ENCODE measurements at places on chromosomes 2 and 18.

DNA sequence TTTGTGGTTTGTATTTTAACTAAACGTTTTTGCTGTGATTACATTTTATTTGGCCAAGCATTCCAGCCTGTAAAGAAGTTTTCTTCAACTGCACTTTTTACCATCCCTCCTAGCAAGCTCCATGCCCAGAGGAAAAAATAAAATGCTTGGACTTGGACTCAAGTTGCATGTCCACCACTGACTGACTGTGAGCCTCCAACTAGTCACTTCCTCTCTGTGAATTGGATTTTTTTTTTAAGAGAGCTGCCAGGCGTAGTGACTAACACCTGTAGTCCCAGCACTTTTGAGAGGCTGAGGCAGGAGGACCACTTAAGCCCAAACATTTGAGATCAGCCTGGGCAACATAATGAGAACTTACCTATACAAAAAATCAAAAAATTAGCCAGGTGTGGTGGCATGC lies 1185.2 kb upstream of the PIK3C3 start:
- no peak for DNase-seq

DNA sequence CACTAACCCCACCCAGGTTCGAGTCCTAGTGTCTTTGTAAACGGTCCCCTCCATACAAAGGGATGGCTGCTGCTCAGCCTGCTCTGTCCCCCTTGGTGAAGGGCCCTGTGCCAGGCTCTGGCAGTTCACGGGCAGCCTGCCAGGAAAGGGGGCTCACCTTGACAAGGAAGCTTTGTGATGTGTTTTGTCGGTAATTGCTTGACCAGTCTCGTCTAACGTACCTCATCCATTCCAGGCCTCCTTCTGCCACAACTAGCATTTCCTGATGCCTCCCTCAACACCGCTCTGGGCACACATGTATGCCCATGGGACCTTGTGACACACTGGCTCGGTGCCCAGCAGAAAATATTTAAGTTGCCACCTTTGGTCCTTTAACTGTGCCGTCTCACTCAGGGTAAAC lies 171.9 kb downstream of the KLHL29 start:
- DNase-seq: no peak

- DNase-seq: no peak
Measured at GRCh38 chr2:16640867-16641266, 24.8 kb downstream of the CYRIA start.

GRCh38 chr2:163417596-163418337 lies 318.0 kb downstream of the FIGN start:
- DNase-seq: no peak

- DNase-seq: no peak
Measured at GRCh38 chr2:95359501-95359930, 43.0 kb upstream of the FAHD2A start.

- no peak for DNase-seq
Measured at GRCh38 chr2:179751163-179751809, 110.1 kb downstream of the ZNF385B start.

DNA sequence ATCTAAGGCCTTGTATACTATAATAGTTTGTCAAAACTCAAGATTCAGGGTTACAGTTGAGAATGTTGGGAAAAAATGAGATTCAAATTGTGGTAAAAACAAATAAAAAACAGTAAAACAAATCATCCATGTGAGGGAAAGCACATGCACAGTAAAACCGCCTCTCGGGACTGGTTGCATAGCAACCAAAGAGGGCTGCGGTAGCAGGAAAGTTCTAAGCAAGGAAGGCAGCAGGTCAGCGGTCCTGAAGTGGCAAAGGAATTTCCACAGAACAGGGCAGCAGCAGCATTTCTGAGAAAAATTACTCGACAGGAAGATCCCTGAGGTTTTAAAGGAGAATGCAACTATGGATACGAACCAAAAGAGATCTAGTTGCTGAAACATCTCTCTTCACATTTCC lies 93.7 kb downstream of the DYNAP start:
- DNase-seq: no peak

DNA sequence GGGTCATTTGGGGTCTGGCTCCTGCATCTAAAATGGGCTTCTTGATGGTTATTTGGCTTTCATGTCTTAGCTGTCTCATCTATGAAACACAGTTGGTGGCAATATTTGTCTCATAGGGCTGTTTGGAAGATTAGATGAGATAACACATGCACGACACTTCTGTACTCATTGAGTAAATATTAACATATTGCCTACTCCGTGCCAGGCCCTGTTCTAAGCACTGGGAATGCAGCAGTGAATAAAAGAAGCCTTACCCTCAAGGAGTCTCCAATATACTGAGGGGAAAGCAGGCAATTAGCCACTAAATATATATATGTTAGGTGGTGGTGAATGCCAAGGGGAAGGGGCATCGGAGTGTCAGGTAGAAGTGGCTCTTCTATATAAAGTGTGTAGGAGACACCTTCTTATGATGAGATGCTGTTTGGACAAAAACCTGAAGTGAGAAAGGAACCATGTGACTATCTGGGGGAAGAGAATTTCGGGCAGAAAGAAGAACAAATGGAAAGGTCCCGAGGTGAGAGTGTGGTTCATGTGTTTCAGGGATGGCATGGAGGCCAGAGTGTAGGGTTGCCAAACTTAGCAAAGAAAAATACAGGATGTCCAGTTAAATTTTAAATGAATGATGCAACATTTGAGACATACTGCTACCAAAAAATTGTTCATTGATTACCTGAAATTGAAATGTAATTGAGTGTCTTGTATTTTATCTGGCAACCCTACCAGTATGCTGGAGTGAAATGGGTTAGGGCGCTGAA lies 11.8 kb downstream of the SLC3A1 start:
- DNase-seq: no peak

- DNase-seq: no peak
Measured at GRCh38 chr18:8276406-8276805, 332.8 kb upstream of the RAB12 start.

DNA sequence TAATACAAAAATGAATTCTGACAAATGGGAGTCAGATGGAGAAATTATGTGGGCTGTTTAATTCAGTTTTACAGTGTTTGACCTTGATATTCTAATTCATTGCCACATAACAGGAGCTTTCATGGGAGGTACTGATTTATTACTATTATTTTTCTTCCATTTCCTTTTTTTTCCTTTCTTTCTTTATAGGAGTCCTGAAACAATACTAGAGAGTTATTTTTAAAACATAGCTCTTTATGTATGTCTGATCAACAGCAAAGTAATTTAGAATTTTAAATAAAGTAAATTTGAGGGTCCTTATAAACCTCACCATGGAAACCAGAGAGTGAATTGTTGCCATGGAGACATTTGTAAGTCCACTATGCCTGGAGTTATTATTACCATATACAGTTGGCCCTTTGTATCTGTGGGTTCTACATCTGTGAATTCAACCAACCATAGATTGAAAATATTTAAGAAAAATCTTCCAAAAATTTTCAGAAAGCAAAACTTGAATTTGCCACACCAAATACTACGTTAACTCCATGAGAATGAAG lies 40.9 kb upstream of the PPP4R1 start:
- no peak for DNase-seq
